ENCODE measurements at places on chromosomes 2 and 18. TPM values are rescaled to one million over a fixed set of nuclear protein-coding genes. Genes with fewer than 3 reads are reported as not detected.

GRCh38 chr2:27569398-27569797 is 13.4 kb upstream of the ZNF512 start:
- ATAC-seq = no peak

GRCh38 chr2:62050456-62051045 is 145.1 kb downstream of the COMMD1 start:
- ATAC-seq = no peak

- no peak for ATAC-seq
These were observed 596.1 kb upstream of the KLHL29 start for GRCh38 chr2:22788749-22789327.

- ATAC-seq = no peak
These were observed 898.2 kb downstream of the NRXN1 start for GRCh38 chr2:50133766-50134165.

DNA sequence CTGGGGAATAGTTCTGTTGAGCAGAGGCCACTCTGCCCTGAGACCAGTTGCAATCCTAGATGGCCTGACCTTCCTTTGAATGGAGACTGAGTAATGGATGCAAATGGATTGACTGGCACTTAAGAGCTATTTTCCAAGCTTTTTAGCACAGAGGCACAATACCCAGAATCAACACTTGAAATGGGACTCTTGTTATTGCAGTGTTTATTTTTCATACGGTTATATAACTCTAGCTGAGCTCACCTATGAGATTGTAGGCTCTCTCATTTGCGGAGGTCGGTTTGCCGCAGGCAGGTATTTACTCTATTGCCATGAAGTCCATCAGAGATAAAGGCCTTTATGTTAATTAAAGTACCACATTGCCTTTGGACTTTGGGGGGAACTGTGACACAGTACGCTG is 422.3 kb upstream of the CELF4 start:
- ATAC-seq = no peak

DNA sequence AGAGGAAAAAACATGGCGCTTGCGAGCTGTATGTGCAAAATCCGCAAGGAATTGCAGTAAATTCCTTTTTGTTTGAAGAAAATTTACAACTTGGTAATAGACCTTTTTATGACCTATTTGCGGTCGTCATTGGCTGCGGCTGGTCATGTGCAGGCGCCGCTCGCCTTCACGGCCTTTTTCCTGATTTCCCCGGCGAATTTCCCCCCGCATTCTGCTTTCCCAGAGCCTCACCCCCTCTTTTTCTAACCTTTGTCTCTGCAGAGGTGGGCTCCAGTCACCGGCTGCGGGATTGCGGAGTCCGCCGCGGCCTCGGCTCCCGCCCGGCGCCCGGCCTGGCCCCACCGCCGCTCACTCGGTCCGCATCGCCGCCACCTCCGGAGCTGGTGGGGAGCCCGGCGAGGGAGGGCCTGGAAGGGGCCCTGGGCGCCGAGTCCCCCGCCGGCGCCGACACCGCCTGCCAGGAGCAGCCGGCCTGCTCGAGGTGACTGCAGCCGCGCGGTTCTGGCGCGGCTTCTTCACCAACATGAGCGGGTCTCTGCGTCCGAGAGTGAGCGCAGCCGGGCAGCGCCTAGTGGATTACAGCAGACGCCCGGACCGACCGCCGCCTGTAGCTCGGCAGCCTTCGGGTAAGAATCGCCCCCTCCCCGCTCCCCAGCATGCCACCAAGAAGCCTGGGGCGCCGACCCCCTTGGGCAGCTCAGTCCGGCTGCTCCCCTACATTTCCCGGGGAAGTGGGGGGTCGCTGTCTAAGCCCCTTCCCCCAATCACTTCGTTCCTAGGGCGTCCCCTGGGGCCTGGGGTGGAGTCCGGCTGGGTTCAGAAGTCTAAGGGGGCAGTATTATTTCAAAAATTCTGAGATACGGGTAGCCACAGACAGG is 7.1 kb downstream of the HOXD8 start:
- ATAC-seq = no peak

DNA sequence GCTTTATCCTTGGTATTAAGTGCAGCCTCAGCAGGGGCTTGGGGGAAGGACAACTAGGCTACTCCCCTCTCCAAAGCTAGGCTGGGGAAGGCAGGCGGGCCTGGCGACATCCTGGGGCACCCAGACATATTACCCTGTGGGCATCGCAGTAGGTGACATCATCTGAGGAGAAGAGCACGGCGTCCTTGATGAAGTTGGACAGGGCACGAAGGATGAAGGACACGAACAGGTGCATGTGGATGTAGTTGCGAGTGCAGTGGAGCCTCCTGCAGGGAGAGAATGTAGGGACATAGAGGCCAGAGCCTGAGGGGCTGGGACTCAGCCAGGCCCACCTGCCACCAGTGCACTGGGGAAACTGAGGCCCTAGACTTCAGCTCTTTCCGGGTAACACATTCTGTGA is 32.3 kb downstream of the TMEM37 start:
- ATAC-seq = no peak

GRCh38 chr2:229088517-229088913 is 182.6 kb downstream of the PID1 start:
- no peak for ATAC-seq

GRCh38 chr18:11607906-11608305 is 1.5 kb upstream of the SLC35G4 start:
- ATAC-seq = no peak

DNA sequence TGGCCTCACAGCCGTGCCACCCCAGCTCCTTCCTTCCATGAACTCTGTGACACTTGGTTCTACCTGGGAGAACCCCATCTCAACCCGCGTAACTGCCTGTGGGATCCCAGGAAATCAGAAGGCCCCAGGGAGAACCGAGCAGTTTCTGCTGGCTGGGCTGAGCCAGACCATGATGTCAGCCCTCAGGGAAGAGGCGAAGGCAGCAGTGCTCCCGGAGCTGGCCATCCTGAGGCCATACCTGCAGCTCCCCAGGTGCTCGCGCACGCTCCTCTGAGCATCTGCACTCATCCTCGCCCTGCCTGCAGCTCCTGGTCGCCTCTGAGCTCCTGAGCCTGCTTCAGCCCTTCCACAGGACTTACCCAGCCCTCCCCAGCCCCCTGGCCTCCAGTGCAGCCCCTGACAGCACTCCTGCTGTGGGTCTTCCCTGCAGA is 186.1 kb downstream of the SEPTIN10 start:
- peak; percentile 5 for ATAC-seq

DNA sequence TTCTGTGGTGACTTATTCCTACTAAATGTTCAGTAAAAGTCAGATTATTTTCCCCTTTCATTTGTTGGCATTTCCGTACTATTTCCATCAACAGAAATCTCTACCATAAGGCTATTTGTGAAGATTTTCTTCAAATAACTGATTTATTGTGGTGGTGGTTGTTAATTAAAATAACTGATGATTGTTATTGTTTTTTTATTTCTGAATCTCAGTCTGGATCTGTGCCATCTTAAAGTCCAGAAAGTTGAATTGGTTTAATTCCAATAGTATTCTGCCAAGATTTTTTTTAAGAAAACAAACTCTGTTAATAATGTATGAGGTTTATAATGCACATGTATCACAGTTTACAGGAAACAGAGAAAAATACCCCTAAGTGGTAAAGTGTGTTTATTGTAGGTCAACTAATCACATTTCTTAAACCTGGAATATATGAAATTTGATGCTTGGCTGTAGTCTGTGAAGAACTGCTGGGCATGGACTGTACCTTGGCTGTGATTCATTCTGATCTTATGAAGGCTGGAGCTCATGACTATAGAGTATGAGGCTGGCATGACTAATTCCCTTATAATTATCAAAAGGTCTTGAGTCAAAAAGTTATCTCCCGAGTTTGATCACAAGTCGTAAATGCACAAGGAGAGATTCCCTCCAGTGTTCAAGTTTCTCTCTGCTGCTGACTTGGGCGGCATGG is 134.2 kb upstream of the RND3 start:
- peak; percentile 77 for ATAC-seq

DNA sequence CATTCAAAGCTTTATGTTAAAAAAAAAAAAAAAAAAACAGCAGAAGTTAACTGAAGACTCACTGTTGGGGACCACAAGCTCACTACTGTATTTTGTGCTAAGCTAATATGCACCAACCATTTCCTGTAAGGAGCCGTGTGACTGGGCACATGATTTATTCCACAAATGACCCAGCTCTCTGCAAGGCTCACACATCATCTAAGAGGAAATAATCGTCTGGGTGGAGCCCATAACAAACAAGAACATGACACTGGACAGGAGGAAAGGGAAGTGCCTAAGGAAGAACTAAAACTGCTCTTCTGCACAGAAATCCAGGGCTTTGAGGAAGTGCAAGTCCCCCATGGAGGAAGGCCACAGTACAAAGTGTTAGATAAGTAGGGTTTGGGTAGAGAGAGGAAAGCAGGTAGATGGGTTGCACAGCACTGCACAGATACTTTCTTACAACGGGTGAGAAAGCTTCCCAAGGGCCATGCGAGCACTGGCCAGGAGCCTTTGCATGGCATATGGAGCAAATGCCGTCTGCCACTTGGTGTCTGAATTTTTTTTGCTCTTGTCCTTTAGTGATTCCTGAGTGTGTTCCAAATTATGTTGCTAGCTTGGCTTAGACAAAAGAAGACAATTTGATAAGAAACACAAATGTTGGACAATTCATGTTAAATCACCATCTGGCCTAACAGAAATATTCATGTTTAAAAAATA is 24.4 kb downstream of the NFE2L2 start:
- ATAC-seq = peak; percentile 85

DNA sequence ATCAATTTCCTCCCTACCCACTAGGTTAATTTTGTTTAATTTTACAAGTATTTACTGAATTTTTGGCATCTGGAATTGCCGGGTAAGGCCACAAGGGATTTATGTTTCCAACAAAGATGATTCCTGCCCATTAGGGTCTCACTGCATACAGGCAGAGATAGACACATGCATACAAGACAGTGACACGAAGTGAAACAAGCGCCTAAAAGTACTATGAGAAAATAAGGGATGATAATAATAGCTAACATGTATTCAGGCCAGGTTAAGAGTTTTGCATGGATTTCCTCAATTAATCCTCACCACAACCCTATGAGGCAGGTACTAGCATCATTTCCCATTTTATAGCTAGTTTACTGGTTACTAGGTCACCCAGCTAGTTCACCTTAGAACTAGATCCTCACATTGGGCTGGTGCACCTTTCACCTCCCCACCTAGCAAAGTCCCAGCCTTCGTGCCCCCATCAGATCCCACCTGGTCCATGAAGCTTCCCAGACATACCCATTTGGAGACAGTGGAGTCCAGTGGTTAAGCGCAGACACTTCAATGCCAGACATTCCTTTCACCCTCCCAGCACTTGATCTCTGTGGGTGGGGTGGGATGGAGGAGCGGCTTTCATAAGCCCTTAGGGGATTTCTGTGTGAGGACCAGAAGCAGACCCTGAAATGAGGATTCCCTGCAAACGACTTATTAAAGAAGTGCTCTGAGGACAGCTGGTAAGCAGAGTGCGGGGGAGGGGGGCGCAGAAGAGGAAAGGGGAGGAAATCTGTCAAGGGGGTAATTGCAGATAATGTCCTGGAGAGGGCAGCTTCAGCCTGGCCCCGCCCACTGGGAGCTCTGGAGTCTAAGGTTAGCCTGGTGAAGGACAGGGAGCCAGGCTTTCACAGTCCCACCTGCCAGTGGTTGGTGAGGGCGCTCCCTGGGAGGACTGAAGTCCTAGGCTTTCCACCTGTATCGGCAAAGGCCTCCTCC is 5.8 kb upstream of the DGUOK start:
- ATAC-seq = no peak

GRCh38 chr2:118613737-118614136 is 233.7 kb downstream of the EN1 start:
- ATAC-seq = no peak

DNA sequence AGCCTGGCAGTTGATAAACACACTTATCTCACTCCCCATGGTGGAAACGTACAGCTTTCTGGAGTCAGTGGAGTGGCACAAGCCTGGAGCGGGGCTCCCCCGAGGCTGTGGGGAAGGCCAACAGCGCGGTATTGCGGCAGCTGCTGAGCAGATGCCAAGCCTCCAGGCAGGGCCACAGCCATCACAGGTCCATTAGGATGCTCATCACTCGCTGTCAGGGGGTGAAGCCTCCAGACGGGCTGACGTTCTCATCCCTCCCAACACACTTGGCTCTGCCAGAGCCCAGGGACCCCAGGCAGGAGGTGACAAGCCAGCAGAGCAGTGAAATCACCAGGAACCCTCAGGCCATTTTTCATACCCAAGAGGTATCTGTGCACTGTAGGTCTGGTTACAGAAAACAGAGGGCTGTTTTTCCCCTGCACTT is 529.2 kb upstream of the KLHL29 start:
- ATAC-seq = no peak

GRCh38 chr2:205657579-205657978 is 24.7 kb upstream of the NRP2 start:
- no peak for ATAC-seq

DNA sequence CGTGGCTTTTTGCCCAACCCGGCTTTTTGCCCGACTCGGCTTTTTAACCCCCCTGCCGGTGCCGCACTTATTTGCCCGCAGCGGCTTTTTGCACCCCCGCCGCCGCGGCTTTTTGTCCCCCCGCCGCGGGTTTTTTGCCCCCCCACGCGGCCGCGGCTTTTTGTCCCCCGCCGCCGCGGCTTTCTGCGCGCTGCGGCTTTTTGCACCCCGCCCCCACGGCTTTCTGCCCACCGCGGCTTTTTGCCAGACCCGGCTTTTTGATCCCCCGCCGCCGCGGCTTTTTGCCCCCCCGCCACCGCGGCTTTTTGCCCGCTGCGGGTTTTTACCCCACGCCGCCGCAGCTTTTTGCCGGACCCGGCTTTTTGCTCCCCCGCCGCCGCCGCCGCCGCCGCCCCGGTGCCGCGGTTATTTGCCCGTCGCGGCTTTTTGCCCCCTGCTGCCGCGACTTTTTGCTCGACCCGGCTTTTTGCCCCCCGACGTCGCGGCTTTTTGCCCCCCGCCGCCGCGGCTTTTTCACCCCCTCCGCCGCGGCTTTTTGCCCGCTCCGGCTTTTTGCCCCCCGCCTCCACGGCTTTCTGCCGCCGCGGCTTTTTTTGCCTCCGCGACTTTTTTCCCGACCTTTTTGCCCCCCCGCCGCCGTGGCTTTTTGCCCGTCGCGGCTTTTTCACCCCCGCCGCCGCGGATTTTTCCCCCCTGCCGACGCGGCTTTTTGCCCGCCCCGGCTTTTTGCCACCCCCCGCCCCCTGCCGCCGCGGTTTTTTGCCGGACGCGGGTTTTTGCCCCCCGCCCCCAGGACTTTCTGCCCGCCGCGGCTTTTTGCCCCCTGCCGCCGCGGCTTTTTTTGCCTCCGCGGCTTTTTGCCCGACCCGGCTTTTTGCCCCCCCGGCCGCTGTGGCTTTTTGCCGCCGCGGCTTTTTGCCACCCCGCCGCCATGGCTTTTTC is 2786.5 kb downstream of the RPIA start:
- ATAC-seq = no peak

DNA sequence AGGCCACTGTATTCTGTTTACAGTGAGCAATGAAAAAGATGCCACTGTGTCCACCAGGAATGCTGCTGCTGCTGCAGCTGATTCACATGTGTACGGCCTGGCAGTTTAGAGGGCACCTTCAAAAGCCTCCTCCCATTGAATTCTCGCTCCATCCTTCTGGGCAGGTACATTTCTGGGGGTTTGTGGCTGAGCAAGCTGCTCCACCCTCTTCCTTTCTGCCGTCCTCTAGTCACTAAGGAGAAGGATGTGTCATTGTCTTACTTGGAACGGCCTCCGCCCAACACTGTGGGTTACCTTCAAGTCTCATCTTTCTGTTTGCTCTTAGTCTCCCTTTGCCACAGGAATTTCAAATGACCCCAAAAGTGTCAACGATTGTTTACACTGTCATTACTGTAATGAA is 182.0 kb downstream of the ZBTB7C start:
- peak; percentile 71 for ATAC-seq

Gene MALL
- total RNA-seq = 248 TPM

Gene AGXT
- total RNA-seq = not detected

Gene DLX2
- not detected for total RNA-seq

Gene ICOS
- total RNA-seq = not detected

Gene METTL4
- 8.2 TPM for total RNA-seq

Gene SSB
- 40.1 TPM for total RNA-seq

Gene INPP5D
- total RNA-seq = 6.2 TPM

Gene ZNF521
- total RNA-seq = 3.3 TPM

Gene EEF1B2
- total RNA-seq = 732 TPM

All from esophagus mucosa (tissue), 1 donor.